Stimulated activated CD4-positive, alpha-beta T cell treated with anti-CD3 and anti-CD28 coated beads, TNF-alpha, amount 100 ng/mL, for 24 hours (primary cell): ENCODE measurements at places on chromosomes 4 and X.

- no peak for DNase-seq
Observed at GRCh38 chrX:69932323-69932722, 117.4 kb downstream of the AWAT2 start.

DNA sequence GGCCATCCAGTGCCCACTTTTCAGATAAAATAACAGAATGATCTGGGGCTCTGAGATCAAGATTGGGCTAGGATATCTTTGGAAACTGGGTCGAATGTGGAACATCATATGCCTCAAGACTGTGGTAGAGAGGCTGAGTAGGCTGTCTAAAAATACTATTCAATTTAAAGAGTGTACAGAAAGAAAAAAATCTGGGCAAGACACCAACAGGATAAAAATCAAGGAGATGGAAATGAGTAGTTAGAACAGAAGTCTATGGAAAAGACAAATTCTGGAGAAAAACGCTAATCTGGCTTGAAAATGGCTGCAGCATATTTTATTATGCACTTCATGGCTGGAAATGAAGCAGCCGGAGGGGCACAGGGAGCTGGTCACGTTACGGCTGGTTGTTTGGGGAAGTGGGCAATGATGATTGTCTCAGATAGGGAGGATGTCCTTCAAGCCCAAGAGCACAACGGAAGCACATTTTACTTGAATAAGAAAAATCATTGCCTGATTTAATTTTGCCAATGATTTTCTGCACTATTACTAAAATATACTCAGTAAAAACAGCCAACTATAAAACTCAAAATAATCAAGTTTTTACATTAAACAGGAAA is 27.1 kb upstream of the MAPK10 start:
- DNase-seq = no peak

GRCh38 chr4:73420615-73421014 is 15.4 kb upstream of the AFP start:
- DNase-seq = no peak

DNA sequence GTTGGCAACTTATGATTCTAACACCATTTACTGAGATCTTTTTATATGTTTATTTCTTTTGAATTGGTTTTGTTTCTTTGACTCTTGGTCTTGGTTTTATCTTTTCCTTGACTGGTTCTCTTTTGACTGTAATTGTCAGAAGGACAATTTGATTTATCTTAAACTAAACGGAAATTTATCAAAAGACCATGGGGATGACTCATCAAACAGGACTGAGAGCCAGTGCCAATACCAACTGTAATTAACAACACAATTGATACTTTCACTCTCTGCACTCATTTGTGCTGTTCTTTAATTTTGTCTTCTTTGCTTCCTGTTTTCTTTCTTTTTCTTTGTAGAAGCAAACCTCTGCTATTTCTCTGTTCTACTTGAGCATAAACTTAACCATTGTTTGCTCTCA is 776.8 kb downstream of the CCSER1 start:
- DNase-seq = no peak

DNA sequence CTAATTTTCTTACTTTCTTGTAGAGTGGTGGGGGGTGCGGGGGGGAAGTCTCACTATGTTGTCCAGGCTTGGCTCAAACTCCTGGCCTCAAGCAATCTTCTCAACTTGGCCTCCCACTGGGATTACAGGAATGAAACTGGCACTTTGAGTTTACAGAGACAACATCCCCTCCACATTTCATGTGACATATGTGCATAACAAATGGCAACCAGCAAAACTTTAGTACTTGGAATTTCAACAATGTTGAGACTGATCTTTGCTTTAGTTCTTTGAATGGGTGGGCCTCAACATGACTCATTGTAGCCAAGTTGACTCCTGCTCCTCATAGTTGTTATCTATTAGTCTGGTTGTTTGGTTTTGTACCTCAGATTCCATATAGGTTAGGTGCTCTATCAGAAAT is 11.4 kb upstream of the FMR1 start:
- DNase-seq = no peak
